ENCODE measurements at places on chromosomes 7 and 10. TPM values are rescaled to one million over a fixed set of nuclear protein-coding genes. Genes with fewer than 3 reads are reported as not detected.

The BHLHA15 gene
- total RNA-seq = 0.44 TPM

The TM9SF3 gene
- 86.7 TPM for total RNA-seq

The OPN1SW gene
- total RNA-seq = not detected

The LAMB1 gene
- 315 TPM for total RNA-seq

The DYDC2 gene
- total RNA-seq = not detected

DNA sequence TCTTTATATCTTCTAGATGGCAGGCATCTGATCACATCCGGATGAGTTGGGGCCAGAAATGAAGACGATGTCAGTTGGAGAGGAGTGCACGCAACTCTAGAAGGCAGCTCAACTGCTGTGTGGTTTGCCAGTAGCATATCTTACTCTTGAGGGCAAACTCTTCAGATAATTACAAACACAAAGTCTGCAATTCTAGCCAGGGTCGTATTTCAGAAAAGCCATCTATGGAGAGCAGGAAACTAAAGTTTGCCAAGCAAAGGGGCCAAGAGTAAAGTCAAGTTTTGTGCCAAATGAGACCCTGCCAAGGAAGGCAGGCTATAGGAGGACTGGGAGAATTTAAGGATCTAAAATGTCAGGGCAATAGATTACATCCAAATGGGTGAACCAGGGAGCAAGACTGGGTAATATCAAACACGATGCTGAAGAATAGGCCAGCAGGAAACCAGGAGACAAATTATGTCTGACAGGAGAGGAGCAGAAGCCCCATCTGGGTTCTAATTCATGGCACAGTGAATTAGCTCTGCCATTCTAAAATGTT, 312.5 kb upstream of the SEMA3C start:
- no peak for DNase-seq

- peak; percentile 7 for DNase-seq
Observed at GRCh38 chr10:117005527-117006055, 604 bp upstream of the SHTN1 start.

- DNase-seq = no peak
Observed at GRCh38 chr7:22319424-22320403, 37.2 kb downstream of the RAPGEF5 start.

DNA sequence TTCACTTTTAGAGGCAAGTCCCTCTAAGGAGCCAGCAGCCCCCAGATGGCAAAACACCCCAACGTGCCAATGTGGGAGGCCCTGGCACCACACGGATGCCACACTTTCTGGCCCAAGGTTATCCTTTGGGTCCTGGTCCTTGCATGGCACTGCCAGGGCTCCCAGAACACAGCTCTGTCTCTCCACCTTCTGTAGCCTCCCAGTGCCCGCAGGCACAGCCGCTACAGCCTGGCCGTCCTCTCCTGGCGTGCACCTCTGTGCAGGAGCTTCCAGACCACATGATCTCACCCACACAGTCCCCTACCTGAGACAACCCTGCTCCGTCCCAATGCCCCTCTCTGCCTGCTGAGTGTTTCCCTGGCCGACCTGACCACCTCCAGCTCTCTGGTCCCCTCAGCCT, 215.0 kb downstream of the TNS3 start:
- no peak for DNase-seq

DNA sequence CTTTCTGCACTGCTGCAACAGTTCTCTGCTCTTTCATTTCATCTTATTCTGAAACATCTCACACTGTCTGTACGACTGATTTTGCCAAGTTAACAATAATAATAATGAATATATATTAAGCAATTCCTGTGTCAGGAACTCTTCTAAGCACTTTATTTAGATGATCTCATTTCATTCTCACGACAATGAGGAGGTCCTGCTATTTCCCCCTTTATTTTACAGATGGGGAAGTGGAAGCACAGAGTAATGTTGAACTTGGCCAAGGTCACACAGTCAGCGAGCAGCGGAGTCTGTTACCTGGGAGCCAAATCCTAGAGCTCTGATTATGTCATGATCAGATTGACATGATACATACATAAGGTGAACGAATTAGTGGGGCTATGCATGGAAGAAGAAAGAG, 5.8 kb downstream of the MRC1 start:
- peak; percentile 33 for DNase-seq

DNA sequence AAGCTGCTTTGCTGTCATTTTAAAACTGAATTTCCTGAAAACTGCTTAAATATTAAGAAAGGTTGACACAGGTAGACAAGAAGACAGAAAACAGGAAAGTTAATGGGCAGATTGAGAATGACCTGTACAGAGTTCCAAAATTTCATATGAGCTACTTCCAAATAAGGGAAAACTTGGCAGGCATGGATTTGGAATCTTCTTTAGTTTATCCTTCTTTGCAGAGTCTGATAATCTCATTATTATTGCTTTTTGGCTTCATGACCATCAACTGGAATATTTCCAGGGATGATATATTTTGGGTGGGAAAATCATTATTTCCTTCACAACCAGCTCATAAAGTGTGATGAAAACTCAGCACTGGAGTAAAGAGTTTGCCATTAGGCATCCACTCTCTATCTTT, 346.5 kb upstream of the NPVF start:
- DNase-seq = no peak

All from lung microvascular endothelial cell (primary cell).